ENCODE measurements at places on chromosomes 3 and 15. TPM values are rescaled to one million over a fixed set of nuclear protein-coding genes. Genes with fewer than 3 reads are reported as not detected.

DNA sequence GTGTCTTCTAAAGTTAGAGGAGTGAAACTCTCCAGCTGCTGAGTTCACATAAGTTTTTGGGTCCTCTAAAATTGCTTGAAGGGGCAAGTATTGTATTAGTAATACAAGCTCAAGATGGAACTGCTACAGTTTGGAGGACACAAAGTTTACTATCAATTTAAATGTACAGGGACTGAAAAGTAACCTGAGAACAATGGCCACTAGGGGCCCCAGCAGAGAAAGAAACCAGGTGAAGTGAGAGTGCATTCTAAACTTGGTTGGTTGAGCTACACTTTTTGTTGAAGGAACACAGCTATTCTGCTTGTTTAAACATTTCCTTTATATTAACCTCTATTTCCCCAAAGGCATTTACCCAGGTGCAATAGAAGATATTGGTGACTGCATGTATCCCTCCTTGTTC, 755.5 kb downstream of the GBE1 start:
- DNase-seq, result no peak

GRCh38 chr3:142577696-142578328, 721 bp downstream of the ATR start:
- DNase-seq, result peak; percentile 25

- DNase-seq, result peak; percentile 23
Measured at GRCh38 chr3:146818866-146819265, 213.7 kb upstream of the PLSCR5 start.

DNA sequence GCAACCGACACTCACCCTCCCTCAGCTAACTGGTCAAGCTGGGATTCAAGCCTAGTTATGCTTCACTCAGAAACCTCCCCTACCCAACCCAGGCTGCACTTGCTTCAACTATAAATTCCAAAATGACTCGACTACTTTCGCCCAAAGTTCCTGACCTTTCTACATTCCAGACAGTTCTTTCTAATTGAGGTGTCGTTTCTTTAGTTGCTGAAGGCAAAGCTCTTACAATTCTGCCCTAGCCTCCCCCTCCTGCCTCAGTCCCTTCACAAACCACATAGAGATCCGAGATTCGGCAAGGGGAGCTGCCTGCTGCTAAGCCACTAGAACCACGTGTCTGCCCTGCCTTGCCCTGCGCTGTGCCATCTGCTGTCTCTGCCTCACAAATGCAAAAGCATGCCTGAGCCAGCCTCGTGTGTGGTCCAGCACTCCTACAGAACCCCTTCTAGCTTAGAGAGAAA, 74.7 kb upstream of the SH3GL3 start:
- DNase-seq, result peak; percentile 9

LMAN1L gene
- not detected for total RNA-seq

DNA sequence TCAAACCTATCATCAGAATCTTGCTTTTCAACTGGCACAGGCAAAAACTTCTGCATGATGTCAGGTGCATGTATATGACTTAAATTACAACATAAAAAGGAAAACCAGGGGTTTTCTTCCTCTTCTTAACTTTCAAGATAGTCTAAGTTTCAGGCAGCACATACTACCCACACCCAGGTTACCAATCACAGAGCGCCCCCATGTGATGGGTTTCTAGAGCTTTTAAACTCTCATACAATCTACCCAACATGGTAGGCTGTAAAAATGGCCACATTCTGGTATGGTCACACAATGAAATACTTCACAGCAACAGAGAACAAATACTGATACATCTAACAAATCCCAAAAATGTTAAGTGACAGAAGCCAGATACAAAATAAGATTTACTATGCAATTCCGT, 7.4 kb downstream of the MESD start:
- DNase-seq, result no peak
